ENCODE measurements at places on chromosomes 13 and 19.

DNA sequence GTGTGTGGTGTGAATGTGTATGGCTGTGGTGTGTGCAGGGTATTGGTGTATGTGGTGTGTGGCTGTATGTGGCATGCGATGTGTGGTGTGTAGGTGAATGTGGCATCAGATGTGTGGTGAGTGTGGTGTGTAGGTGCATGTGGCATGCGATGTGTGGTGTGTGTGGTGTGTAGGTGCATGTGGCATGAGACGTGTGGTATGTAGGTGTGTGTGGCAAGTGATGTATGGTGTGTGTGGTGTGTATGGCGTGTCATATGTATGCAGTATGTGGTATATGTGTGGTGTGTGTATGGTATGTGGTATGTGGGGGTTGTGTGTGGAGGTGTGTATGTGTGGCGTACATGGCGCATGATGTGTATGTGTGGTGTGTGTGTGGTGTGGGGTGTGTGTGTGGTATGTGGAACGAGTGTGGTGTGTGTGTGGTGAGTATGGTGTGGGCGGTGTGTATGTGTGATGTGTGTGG is 63.4 kb downstream of the PEPD start:
- no peaks in the 10 kb centered on the region for H3K4me1 ChIP-seq
- H3K4me3 ChIP-seq: no peak overlapping the region
- no peaks in the 10 kb centered on the region for H3K36me3 ChIP-seq
- no peak overlapping the region for H3K27ac ChIP-seq
- no peak for DNase-seq

- no peak overlapping the region for H3K4me3 ChIP-seq
- no peak for DNase-seq
- no peaks in the 10 kb centered on the region for H3K36me3 ChIP-seq
- H3K27me3 ChIP-seq: peaks cover 46% of the 10 kb centered on the region
Measured at GRCh38 chr13:27004866-27005265, 166.7 kb downstream of the USP12 start.

DNA sequence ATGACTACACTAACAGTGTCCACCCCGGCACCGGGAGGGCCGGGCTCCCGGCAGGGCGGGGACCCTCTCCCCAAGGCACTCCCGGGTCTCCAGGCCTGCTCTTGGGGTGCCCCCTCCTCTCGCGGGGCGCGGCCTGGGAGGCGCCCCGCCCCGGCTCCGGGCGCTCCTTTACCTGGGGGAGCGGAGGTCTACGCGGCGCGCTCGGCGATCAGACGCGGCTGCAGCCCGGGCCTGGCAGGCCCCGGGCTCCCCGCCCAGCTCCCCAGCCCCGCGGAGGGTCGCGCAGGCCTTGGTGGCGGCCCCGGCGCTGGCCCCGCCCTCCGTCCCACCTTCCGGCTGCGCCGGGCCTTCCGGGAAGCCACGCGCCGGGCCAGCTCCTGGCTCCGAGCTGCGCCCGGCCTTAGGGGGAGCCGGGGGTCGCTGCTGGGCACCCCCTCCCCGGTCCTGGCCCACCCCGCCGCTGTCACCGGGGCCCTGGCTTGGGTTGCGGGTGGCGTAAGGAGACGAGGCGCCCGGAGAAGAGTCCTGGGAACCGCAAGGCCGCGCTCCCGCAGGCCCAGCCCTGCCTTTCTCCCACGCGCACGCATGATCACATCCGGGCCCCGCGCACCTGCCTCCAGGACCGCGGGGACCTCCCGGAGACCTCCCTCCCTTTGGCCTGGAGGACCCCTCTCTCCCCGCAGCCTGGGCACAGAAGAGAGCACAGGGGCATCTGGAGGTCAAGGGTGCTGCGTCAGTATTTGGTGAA is at the start of gene C19orf12:
TSS of gene C19orf12 (minus strand) at position 309 of the 748 bp plus-strand sequence. CDS start 6,848 bp downstream, outside the sequence.
- H3K27ac ChIP-seq: peak within 1 kb of the TSS; percentile 93
- peak; percentile 72 for DNase-seq
- peak within 1 kb of the TSS; percentile 89 for H3K4me3 ChIP-seq
- peaks cover 16% of the 10 kb centered on the region for H3K36me3 ChIP-seq

DNA sequence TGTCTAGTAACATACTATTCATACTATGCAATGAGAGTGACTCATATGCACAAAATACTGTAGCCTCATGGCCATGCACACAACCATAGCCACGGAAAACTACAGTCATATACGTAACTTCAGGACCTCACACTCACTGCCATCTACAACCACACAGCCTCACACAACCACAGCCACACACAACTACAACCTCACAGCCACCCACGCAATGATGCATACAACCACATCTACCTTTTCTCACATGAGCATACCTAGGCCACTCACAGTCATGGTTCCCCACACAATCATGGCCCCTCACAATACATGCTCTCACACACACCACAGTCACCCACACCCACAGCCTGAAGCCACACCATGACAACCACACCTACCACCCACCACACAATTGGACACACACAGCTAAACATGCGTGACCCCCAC is 8.7 kb upstream of the TNFSF14 start:
- peak overlapping the region; percentile 94 for H3K27ac ChIP-seq
- H3K36me3 ChIP-seq: peaks cover 13% of the 10 kb centered on the region
- H3K4me3 ChIP-seq: peak overlapping the region; percentile 64
- peaks cover 11% of the 10 kb centered on the region for H3K27me3 ChIP-seq
- H3K4me1 ChIP-seq: peaks cover 68% of the 10 kb centered on the region

DNA sequence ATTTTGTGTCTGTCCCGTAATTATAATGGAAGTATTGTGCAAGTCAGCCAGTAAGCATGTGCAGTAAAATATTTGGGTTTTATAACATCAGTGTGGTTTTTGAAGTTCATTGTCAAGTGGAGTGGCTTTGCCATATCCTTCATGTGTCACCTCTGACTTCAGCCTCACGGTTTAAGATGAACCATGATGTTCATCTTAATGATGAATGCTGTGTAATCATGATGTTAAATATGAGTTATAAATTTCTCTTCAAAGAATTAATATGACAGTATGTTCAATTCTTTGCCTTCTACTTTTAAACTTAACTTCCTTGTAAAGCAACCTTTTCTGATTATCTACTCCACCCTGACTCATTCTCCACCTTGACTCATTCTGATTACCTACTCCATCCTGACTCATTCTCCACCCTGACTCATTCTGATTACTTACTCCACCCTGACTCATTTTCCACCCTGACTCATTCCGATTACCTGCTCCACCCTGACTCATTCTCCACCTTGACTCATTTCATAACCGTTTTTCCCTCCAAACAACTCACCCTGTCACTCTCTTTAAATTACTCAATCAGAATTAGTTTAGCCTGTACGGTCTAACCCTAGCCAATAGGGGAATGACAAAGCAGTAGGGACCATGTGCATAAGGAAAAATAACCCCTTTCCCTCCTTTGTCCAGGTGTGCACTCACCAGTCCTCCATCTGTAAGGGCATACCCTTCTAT is 50.3 kb upstream of the ANKRD10 start:
- peak overlapping the region; percentile 39 for H3K4me3 ChIP-seq
- peaks cover 28% of the 10 kb centered on the region for H3K27me3 ChIP-seq
- DNase-seq: no peak
- H3K27ac ChIP-seq: peak overlapping the region; percentile 87

GRCh38 chr13:38103851-38104250 is 234.3 kb upstream of the TRPC4 start:
- no peaks in the 10 kb centered on the region for H3K4me1 ChIP-seq
- H3K4me3 ChIP-seq: no peak overlapping the region
- no peaks in the 10 kb centered on the region for H3K27me3 ChIP-seq

- no peak overlapping the region for H3K27ac ChIP-seq
- H3K4me1 ChIP-seq: no peaks in the 10 kb centered on the region
- H3K27me3 ChIP-seq: no peaks in the 10 kb centered on the region
- no peaks in the 10 kb centered on the region for H3K36me3 ChIP-seq
Measured at GRCh38 chr13:85441364-85441763, 357.9 kb downstream of the SLITRK6 start.

GRCh38 chr19:28553005-28553404 is 659.9 kb downstream of the UQCRFS1 start:
- H3K27ac ChIP-seq: no peak overlapping the region
- no peaks in the 10 kb centered on the region for H3K27me3 ChIP-seq
- peaks cover 11% of the 10 kb centered on the region for H3K4me1 ChIP-seq
- DNase-seq: no peak

DNA sequence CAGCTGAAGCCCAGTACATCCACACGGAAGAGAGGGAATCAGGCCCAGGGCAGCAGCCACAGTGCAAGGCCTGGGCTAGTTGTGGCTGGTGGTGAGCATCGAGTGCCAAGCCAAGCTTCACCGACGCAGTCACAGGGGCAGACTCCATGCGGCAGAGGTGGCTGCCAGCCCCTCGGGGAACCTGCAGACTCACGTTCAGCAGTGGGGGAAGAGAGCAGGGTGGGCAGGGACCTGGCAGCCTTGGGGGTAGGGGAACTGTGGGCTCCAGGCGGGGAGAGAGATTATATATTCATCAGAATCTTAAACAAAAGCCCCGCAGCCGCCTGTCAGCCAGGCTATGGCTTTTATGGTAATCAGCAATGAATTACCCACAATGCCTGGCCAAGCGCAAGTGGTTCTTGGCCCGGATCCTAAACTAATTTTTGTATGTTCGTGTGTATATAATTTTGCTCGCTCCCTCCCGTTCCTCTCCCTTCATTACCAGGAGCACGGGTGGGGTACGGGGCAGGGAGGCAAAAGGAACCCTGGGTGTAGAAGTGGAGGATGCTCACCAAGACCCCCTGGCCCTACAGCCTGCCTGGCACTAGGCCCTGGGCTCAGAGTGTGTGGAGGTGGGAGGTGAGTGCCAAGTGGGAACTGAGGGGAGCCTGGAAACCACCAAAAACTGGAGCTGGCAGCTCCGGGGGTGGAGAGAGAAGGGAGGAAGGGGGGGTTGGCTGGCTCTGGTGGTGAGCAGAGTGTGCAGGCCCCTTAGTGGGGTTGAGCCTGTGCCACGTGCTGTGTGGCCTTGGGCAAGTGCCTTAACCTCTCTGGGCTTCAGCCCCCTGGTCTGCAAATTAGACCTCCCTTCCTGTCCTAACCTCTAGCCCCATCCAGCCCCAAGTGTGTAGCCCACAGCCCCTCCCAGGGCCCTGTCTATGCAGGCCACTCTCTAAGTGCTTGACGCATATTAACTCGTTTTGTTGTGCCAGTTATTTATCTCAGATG is 31.9 kb downstream of the PTPRS start:
- no peak overlapping the region for H3K4me3 ChIP-seq
- peaks cover 4% of the 10 kb centered on the region for H3K27me3 ChIP-seq
- DNase-seq: no peak
- H3K4me1 ChIP-seq: no peaks in the 10 kb centered on the region
- H3K27ac ChIP-seq: no peak overlapping the region
- no peaks in the 10 kb centered on the region for H3K36me3 ChIP-seq

Measured in activated naive CD8-positive, alpha-beta T cell treated with anti-CD3 and anti-CD28 coated beads, Interleukin-2, amount 50 U/mL, for 24 hours (primary cell).